ENCODE measurements at places on chromosomes 3 and 15.

GRCh38 chr3:71949442-71949841 lies 164.5 kb upstream of the PROK2 start:
- no peak for DNase-seq

DNA sequence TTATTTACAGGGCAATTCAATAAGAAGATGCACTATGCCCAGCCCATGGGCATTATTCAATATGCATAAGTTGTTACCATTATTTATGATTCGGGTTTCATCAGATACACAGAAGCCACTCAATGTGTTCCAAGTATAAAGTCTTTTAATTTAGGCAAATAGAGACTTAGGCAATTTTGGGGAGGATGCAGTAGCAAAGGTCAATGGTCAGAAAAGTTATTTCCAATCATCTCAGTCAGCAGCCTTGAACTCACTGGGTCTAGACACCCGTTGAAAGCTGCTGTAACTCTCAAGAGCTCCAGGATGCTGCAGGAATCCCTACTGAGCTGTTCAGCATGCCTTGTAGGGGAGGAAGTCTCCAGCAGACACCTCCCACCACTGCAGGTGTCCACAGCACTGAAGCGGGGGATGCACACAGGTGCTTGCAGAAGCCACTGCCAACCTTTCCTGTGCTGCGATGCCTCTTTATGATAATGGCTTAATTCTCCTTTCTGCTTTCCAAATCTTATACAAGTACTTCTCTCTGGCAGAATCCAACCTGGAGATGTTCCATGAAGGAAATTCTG lies 155.0 kb upstream of the SUCLG2 start:
- DNase-seq, result no peak

- no peak for DNase-seq
Measured at GRCh38 chr15:68672781-68673205, 94.0 kb downstream of the CORO2B start.

DNA sequence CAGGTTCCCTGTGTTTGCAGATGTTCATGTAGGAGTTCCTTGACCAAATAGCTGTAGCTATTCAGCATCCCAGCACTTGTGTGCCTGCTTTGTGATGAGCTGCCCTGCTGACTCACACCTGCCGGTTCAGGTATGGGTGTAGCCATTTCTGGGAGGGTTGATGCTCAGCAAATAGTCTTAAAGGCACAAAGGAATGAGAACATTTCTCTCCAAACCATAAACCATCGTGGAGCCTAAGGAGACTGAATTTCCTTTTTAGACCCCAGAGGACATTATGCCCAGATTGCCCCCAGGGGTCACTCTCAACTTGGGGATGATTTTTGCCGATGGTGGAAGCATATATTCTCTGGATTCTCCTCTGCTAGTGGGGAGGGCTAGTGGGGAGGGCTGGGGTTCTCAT lies 80.6 kb downstream of the ADAMTSL3 start:
- no peak for DNase-seq

GRCh38 chr15:78204351-78205309 lies 29.7 kb downstream of the ACSBG1 start:
- DNase-seq, result no peak

- DNase-seq, result no peak
Measured at GRCh38 chr15:79641841-79642240, 209.7 kb downstream of the MINAR1 start.

DNA sequence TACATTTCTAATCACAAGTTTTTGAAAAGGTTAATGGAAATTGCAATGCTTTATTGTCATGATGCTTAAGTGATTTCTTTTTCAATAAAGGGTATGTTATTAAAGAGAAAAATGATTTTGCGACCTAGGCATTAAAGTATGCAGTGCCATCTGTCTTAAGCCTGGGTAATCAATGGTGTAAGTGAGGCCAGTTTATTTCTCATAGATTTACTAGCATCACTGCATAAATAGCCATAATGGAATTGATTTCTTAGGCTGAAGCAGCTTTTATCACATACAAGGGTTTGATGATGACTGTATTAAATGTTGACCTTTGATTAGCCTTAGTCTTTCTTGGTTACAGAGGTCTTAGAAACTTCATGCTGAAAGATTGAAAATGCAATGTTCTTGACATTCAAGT lies 347.4 kb downstream of the FEZF2 start:
- DNase-seq, result no peak

DNA sequence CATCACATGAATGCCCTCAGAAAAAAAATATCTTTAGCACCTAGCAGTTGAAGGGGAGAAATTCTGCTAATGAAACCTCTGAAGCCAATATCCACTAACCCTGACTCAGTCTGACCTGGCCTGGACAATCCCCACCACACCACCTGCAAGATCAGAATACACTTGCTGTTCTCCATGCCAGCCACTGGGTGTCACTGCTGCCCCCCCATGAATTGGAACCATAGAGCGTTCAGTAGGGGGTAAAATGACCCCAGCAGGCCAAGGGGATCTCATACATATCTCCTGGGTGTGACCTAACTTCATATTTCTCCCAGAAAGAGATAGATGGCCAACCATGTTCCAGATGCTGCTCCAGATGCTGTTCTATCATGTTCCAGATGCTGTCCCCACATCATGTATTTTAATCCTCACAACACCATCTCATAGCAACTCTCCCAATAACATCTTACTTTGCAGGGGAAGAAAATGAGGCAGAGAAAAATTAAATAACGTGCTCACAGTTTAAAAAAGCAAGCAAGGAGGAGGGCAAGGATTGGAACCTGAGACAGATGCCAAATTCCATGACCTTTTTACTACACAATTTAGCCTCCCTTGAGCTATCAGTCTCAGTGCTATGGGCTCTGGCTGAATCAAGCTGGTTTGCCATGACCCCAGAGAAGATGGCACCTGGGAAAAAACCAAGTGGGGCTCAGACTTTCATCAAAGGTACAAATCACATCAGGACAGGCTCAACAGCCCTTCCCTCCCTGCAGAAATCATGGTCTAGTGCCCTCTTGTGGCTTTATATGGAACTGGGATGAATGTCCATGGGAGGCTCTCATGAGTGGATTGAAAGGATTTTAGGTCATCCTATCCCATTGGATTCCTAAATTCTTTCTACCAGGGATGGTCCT lies 12.4 kb downstream of the NTRK3 start:
- no peak for DNase-seq

DNA sequence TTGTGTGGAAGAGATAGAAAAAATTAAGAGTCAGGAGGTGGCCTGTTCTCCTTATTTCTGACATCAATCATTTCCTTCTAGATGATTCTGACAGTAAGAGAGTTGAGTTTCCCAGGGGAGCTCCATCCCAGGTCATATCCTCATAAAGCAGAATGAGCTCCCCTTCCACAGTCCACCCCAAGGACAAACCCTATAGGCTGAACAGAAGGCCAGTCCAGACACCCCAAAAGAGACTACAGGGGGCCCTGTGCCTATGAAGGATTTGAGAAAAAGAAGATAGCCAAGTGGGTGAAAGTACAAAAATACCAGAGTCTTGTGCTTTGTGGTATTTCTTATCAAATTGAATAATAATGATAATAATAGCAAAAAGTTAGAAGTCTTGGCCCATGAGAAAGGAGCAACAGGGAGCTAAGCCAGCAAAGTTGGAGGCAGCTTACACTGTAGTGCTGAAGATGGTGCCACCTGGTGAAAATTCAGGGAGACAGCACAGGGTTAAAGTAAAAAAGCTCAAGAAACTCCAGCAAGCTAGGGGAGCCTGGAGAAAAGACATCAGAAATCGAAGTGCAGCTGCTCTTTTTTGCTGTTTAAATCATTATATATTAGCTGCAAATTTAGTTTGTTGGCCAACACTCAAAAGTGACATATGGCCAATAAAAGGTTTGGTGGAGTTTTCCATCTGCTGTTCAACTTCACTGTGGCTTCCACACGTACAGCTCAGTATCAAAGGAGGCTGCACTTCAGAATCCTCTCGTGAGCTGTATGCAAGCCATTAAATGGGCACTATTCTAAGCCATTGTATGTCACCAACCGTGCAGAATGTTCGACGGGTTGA lies 35.8 kb upstream of the SLC24A5 start:
- no peak for DNase-seq

Measured in activated CD4-positive, alpha-beta T cell treated with anti-CD3 and anti-CD28 coated beads for 24 hours (primary cell).